ENCODE measurements at places on chromosomes 11 and 22.

DNA sequence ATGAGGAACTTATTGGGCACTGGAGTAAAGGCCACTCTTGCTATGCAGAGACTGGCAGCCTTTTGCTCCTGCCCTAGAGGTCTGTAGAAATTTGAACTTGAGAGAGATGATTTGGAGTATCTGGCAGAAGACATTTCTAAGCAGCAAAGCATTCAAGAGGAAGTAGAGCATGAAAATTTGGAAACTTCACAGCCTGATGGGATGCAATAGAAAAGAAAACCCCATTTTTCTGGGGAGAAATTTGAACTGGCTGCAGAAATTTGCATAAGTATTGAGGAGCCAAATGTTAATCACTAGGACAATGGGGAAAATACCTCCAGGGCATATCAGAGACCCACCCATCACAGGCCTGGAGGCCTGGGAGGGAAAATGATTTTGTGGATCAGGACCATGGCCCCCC, 29.9 kb upstream of the CD44 start:
- DNase-seq, result no peak

DNA sequence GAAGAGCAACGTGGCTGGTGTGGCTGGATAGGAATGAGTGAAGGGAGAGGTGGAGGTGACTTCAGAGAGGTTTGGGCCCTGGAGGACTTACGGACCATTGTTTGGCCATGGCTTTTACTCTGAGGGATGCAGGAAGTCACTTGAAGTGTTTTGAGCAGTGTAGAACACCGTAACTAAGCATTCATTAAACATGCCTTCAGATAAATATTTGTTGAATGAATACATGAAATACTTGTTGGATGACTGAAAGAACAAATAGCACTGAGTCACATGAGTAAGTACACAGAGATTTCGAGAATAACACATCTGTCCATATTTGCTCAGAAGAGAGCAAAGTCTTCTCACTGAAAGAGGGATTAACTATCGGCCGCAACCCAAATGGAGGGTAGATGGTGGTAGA, 182.7 kb upstream of the SNX19 start:
- DNase-seq, result peak; percentile 13

DNA sequence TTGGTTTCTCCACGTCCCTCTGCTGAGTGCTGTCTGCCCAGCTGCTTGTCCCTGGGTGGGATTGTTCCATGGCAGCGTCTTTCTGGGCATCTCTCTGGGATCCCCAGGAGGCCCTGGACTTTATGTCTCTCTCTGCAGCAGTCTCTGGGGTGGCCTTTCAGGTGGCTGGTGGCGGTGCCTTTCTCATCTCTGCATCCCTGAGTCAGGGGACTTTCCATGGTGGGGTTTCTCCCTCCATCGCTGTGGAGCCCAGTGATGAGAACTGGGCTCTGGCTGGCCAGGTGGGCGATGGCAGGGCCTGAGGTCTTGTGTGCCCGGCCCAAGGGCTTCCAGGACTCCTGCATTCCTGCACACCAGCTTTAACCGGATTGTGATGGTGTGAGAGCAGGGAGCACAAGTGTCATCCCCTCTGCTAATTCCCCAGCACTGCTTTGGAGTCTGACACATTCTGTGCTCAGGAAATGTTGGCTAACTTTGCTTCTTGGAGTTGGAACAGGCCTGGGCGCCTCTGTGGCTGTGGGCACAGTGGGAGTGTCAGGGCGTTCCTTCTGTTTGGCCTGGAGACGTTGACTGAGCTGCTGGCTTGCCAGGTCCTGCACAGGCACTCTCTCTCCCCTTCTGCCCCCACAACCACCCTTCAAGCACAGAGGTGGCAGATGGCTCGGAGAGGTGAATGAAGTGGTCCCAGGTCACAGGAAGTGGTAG, 27.9 kb downstream of the FAM83F start:
- DNase-seq, result no peak

DNA sequence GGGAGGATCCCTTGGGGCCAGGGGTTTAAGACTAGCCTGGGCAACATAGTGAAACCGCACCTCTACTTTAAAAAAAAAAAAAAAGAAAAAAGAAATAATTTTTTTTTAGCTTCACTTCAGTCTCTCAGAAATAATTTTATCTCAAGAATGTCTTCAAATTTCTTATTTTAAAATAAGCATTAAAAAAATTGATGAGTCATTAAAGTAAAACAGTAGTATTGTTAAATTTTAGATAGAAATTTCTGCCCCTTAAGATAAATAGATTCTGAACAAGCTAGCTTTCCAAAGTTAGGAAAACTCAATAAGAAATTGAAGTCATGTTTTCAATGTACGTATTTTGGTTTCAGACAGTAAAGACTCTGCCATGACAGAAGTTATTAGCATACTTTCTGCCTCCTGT, 7.7 kb upstream of the PACS1 start:
- no peak for DNase-seq

DNA sequence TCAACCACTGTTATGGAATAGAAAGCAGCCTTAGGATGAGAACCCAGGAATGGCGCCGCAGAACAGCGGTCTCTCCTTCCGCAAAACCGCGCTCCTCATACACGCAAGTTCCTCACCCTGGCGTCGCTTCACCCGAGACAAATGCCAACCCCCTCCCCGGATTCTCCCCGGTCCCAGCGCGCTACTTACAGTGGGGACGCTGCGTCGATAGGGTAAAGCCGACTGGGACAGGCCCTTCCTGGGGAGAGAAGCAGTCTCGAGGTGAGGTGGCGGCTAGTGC, 287 bp downstream of the RPS13 start:
- peak; percentile 15 for DNase-seq

GRCh38 chr11:105049481-105049880, 4.3 kb upstream of the CARD16 start:
- no peak for DNase-seq

DNA sequence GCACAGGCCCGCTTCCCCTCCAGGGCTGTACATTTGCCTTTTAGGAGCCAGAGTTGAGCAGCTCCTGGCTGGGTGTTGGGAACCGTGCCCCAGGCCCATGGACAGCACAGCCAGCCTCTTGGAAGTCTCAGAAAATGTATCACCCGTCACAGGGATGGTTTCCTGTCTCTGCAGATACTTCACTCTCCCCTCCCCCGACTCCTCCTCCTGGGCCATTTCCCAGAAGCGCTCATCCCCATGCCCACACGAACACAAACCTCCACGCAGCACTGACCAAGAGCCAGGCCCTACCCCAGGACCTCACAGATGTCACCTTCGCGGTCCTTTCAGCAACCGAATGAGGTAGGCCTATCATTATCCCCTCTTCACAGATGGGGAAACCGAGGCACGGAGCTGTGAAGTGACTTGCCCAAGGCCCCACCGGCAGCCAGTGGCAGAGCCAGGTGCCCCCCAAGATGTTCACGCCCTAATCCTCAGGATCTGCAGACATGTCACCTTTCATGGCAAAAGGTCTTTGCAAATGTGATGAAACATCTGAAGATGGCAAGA, 13.0 kb upstream of the PPARA start:
- no peak for DNase-seq

- no peak for DNase-seq
These were observed 29.8 kb downstream of the SHISA8 start for GRCh38 chr22:41885116-41885515.

- DNase-seq, result peak; percentile 90
These were observed at the start of gene BACE1 for GRCh38 chr11:117316197-117316961. TSS of gene BACE1 (minus strand) at chr11:117316256. CDS start at chr11:117315795, 461 bp downstream.
